A172 (cell line): ENCODE measurements at places on chromosomes 6 and 20.

GRCh38 chr20:43669332-43669731, 2.4 kb downstream of the MYBL2 start:
- peak; percentile 91 for DNase-seq

GRCh38 chr6:30740540-30740870, 2.0 kb downstream of the FLOT1 start:
- DNase-seq: no peak

GRCh38 chr20:6877633-6878032, 110.1 kb downstream of the BMP2 start:
- DNase-seq: no peak

- peak; percentile 75 for DNase-seq
Measured at GRCh38 chr6:35731414-35731735, 5.5 kb upstream of the ARMC12 start.

- DNase-seq: no peak
Measured at GRCh38 chr20:47999166-47999565, 213.9 kb upstream of the SULF2 start.

GRCh38 chr20:13430346-13431002, 208.3 kb downstream of the TASP1 start:
- DNase-seq: peak; percentile 35

DNA sequence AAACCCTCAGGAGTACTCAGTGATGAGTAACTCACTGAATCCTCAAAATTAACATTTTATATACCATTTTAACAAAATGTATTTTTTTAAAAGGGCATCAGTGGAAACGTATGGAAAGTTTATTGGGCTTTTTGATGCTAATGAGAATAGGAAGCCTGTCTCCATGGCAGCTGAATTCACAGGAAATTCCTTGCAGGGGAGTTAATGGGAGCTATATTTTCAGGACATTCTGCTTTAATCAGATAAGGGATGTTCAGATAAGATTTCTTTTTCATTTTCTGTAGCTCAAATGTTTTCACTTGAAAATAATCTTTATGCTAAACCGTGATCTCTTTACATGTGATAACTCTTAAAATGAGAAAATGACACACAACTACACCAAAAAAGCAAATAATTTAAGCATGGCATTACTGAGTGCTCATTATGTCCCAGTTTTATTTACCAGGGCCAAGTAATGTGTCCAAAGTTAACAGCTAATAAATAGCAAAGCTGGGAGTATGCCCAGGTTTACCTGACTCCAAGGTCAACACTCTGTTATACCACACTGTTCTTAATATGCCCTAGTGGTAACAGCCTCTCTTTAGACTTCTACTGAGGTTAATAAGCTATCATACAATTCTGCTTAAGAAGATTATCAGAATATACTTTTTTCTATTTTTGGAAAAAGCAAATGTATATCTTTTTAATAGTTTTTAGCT, 348.1 kb downstream of the GRIK2 start:
- no peak for DNase-seq

GRCh38 chr6:158485431-158485830, 74.5 kb upstream of the TMEM181 start:
- no peak for DNase-seq

GRCh38 chr6:17679726-17680125, 27.0 kb downstream of the NUP153 start:
- no peak for DNase-seq

- DNase-seq: no peak
Measured at GRCh38 chr6:105794870-105795269, 291.3 kb upstream of the PRDM1 start.

DNA sequence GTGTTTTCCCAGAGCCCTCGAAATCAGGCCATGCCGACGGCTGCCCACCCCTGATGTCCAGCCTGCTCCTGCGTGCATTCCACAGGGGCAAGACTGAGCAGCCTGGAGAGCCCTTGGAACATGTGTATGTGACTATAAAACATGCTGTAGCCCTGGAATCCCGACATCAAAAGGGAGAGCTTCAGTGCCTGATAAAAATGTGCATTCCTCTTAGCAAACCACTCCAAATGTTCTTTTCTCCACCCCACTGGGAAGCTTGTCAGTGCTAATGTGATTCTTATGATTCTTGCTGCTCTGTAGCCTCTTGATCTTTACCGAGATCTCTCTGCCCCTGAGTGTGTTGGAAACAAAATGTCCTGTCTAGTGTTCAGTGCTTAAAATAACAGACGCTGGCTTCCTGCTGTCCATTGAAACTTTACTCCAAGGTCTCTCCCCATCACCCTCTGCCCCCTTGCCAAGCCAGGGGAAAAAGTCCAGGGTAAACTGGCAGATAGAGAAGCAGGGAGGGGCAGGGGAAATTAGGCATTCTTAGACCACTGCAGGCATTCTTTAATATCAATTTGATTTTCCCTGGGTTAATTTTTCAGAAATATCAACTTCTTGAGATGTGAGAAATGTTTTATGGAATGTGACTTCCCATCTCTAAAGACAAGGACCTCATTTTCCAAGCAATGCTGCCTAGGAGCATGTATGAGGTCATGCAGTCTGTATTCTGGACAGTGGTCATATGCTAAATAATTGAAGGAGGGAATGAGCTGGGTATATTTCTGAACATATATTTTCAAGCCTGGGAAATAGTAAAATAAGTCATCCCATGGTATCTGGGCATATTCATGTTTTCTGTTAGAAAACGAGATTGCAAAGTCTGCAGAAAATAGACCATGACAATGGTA, 73.8 kb upstream of the ISM1 start:
- DNase-seq: no peak

DNA sequence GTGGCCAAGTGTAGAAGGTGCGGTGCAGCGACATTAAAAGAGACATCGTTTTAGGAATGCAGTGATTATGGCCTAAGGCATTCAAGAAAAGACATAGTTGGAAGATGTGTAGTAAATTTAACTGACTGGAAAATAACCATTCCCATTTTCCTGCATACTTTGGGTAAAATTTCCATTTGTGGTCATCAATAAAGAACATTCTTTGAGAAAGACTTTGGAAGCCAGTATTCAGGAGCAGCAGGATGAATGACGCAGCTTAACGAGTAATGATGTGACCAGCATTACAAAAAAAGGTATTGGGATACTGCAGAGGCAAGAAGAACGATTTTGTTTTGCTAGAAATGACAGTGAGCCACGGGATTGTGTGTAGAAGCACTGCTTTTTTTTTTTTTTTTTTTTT, 7.0 kb upstream of the RWDD1 start:
- peak; percentile 19 for DNase-seq

DNA sequence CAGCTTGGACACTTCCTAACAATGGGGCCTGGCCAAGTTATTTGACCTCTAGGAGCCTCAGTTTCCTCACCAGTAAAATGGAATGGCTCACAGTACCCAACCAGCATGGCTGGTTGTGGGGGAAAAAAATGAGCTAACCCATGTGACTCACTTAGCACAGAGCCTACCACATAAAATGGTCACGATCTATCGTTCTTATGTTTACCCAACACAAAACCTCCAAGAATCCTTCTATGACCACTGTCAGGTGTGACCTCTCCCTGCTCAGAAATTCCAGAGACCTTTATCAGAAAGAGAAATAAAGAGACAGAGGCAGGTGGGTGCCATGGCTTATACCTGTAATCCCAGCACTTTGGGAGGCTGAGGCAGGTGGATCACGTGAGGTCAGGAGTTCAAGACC, 39.4 kb downstream of the BPIFB1 start:
- no peak for DNase-seq

DNA sequence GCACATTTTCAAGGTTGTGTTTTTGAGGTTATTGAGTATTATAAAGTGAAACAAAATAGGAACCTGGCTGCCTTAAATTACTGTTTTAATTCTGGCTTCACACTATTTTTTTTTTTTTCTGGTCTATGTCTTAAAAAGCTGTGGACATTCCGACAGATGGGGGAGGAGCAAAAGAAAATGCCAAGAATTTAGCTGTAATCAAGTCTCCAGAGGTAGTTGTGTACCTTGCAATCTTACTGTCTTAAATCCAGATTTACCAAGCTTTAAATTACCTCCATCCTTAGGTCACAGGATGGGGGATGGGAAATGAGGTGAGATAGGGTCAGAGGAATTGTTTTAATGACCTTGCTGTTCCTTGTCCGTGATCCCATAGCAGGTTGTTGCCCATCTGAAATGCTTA, 182.8 kb downstream of the UTRN start:
- DNase-seq: no peak

GRCh38 chr20:8246716-8247115, 114.7 kb downstream of the PLCB1 start:
- no peak for DNase-seq

DNA sequence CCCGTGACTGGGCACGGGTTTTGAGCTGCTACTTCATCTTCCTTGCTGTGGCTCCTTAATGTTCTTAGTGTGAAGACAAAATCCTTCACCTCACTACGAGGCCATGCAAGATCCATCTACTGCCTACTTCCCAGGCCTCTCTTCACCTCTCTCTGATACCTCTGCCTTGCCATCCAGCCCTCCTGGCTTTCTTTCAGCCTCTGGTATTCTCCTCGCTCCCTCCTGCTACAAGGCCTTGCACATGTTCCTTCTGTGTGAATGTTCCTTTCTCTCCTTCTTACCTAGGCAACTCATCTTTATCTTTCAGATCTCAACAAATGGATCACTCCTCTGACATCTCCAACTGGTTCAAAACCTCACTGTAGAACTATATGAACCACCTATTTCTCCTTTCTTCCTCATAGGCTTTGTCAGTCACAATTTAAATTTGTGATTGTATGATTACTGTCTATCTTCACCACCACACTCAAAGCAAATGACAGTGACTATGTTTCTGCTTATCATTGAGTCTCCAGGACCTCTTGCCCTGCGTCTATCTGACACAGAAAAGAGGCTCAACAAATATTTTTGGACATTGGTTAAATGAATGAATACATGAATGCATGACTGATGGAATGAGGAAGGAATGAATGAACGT, 19.8 kb downstream of the HEY2 start:
- DNase-seq: no peak

DNA sequence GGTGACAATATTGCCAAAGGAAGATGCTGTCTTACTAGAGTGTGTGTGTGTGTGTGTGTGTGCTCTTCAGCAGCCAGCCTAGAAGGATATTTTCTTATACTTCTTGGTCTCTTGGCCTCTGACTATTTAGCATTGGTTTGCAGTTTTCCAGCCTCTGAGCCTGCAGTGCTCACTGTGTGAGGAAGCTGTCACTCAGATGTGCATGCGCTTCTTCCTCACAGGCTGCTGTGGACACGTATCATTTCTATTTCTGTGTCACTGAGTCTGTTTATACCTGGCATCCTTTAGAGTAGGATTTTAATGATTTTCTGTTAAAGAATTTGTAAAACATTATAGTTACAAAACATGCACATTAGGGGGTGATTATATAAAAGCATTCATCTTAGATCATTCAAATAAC, 83.3 kb downstream of the ALDH8A1 start:
- no peak for DNase-seq

- no peak for DNase-seq
Measured at GRCh38 chr6:21726676-21727075, 133.1 kb downstream of the SOX4 start.

GRCh38 chr6:7933794-7934193, 23.2 kb upstream of the TXNDC5 start:
- DNase-seq: no peak

GRCh38 chr20:61822396-61822795, 243.3 kb downstream of the TAF4 start:
- DNase-seq: no peak

GRCh38 chr6:75849329-75850025, 100.4 kb downstream of the MYO6 start:
- DNase-seq: peak; percentile 3

GRCh38 chr6:88807622-88808021, 155.8 kb downstream of the RNGTT start:
- DNase-seq: peak; percentile 3

DNA sequence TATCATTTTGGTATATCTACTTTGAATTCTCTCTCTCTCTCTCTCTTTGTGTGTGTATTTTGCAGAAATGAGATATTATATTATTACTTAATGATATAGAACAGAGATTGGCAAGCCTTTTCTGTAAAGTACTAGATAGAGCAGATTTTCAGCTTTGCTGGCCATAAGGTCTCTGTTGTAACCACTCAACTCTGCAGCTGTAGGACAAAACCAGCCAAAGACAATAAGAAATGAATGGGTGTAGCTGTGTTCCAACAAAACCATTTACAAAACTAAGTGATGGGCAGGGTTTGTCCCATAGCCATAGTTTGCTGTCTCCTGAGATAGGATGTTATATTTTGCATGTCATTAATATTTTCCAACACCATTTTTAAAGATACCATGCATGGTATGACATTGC, 91.2 kb upstream of the TSHZ2 start:
- no peak for DNase-seq

DNA sequence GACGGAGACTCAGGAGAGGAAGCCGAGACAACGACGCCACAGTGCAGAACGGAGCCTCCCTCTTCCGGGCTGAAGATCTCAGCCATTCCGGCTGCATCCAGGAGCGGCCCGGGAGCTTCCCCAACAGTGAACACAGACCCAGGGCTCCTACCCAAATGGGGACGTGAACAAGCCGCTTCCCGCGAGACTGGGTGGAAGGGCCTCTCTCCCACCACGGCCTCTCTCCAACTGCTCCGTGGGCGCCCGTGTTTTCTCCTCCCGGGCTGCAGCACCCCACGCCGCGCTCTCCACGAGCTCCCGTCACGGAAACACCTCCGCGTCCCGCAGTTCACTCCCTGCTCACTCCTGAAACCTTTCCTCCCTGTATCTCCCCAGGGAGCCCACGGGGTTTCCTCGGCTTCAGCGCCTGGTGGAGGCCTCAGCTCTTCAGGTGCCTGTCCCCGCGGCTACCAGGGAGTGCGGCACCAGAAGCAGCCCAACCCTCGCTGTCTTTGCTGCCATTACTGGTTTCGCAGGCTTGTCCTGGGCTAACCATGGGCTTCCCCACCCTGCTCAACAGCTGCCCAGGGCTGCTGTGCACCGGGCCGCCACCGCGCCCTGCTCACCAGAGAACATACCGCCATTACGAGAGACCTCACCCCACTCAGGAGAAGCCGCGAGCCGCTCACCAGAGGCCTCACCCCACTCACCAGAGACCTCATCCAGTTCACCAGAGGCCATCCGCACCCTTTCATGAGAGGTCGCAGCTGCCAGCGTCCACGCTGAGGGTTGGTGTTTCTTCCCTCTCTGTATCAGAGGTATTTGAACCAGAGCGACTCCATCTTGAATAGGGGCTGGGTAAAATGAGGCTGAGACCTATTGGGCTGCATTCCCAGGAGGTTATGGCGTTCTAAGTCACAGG, 922.8 kb downstream of the QKI start:
- no peak for DNase-seq

- no peak for DNase-seq
Measured at GRCh38 chr20:45060294-45060693, 40.6 kb downstream of the KCNS1 start.

GRCh38 chr6:137975188-137975940, 108.3 kb downstream of the TNFAIP3 start:
- no peak for DNase-seq

DNA sequence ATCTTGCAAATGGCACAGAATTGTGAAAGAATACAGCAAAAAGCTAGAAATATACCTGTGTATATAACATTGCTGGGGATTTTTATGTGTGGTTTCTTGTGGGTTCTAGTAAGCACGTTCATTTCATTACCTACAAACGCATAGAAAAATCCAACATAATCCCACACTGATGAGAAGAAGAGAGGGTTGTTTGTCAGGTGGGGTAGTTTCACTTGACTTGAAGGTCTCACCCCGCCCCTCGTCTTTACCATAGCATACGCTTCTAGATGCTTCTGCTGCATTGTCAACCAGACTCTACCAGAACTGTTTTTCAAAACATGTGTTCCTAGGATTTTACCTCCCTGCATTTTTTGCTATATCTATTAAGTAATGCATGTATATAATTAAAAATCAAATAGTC, 284.1 kb upstream of the TAB2 start:
- no peak for DNase-seq

GRCh38 chr6:105102186-105102585, 77.6 kb downstream of the POPDC3 start:
- DNase-seq: no peak
